ENCODE measurements at places on chromosomes 11 and 22.
A peak's percentile ranks its signal among the peaks of the same experiment; 100 is the strongest.

DNA sequence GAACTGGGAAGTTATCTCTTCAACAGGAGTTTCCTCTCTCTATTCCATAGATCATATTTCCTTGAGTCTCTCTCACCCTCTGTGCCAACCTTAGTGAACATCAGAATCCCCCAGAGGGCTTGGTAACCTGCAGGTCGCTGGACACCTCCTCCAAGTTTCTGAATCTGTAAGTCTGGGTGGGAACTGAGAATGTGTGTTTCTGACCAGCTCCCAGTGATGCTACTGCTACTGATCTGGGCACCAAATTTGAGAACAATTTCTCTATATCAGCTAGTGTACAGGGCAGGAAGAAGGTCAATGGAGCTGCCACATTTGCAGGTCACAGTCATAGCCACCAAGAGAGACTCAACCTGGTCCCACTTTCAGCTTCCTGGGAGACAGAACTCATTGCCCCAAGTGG is 62.9 kb downstream of the RCN1 start:
- DNase-seq = no peak

- DNase-seq = no peak
Observed at GRCh38 chr22:44337678-44338004, 24.9 kb upstream of the SHISAL1 start.

DNA sequence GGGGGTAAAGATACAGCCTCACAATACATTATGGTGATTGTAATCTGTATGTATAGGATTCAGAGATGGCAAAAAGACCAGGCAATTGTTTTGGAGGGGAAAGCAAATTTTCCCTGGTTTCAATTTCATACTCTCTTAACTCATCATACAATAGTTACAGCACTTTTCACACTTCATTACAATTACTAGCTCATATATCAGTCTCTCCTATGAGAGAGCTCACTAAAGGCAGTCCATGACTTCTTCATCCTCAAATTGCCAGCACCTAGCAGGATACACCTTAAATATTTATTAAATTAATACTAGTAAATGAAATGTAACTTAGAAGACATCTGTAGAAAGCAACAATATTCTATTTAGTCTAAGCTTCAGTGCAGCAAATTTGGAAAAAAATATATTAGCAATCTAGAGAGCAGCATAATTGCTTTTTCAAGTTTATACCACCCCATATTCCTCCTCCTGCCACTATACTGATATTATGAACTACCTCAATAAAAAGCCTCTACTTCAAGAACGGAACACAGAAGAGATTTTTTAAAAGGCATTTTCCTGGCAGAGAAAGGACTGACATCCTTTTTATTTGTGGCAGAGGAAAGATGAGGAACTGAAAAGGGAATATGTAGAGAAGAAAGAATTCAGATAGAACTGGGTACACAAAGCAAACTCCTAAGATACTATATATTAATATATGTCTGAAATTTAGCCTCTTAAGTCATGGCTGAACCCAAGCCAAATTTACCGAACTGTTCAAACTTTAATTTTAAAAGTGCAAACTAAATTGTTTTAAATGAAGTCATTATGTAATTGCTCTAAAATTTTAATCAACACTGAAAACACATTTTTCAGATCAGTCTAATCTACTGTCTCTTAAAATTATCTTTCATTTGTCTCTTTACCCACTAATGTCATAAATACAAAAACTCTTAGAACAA is 27.7 kb downstream of the PICALM start:
- no peak for DNase-seq

DNA sequence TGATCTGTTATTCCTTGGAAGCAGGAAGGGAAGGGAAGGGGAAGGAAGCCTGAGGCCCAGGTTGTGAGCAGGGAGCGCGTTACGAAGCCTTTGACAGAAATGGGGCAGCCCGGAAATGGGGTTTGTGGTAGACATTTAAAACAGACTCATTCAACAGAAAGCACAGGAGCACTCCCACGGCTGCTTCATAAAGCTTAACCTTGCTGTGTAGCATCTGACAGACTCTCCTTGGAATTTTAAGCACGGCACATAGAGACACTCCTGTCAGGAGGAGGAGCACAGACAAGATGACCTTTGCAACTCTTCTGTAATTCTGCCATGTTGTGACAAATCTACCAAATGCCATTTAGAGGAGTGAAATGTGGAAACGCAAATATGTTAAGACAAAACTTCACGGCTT is 131.6 kb downstream of the FBXO7 start:
- no peak for DNase-seq

DNA sequence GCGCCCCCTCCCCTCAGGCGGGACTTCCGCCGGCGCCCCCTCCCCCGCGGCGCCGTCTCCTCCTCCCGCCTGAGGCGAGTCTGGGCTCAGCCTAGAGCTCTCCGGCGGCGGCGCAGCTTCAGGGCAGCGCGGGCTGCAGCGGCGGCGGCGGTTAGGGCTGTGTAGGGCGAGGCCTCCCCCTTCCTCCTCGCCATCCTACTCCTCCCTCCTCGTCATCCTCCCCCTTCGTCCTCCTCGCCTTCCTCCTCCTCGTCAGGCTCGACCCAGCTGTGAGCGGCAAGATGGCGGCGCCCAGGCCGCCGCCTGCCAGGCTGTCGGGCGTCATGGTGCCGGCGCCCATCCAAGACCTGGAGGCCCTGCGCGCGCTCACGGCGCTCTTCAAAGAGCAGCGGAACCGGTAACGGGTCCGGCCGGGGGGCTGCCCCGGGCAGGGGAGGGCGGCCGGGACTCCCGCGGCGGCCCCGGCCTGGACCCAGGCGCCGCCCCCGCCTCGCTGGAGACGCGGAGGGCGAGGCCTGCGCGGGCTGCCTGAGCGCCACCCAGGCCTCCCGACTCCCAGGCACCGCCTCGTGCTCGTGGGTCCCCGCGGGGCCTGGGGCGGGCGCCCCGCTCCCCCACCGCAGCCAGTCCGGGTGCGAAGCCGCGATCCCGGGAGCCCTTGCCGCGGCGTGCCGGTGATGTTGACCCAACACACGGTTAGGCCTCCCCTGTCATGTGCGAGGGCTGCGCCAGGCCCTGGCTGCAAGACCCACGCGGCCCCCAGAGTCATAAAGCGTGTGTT is at the start of gene ATXN10:
ATXN10 (plus strand) TSS at position 52 of the 781 bp plus-strand sequence; CDS start at position 282, 230 bp downstream.
- DNase-seq = peak; percentile 36

DNA sequence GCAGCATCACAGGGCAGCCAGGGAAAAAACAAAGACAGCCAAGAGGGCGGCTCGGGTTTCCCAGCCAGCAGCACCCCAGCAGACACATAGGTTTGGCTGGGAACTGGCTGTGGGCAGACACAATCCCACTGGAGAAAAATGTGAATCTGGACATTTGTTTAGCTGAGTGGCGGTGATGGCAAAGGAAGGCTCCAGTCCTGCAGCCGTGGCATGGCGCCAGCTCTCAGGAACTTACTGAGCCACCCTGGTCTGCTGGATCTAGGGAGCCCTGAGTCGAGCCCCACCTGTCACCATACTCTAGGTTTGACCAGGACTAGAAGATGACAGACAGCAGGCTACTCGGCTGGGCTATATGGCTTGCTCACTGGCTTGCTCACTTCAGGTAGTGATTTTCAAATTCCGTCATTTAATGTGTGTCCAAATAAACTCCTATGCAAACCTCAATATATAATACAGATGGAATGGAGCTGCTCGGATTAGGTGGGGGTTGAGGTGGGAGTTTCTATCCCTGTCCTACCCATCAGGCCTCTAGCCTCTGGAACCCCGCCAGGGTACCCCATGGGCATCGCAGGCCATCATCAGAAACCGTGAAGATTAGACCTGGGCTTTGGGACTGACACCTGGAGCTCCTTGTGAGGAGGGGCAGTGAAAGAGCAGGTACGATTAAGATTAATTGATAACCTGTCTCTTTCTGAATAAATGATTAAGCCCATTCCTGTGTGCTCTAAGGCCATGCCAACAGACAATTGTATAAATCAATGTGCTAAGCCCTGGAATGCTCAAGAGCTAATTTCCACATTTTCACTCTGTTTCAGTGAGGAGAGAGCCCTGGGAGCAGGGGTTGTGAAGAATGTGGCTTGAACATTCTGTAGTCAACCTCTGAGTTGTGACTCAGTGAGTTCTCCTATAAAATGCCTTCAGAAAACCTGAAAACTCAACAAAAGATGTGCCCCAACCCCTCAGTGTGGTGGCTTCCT is 42.5 kb downstream of the GALNT18 start:
- DNase-seq = no peak

- no peak for DNase-seq
Observed at GRCh38 chr11:86782742-86783141, 17.6 kb upstream of the PRSS23 start.

GRCh38 chr11:75946531-75947530 is 131.8 kb downstream of the UVRAG start:
- DNase-seq = no peak

DNA sequence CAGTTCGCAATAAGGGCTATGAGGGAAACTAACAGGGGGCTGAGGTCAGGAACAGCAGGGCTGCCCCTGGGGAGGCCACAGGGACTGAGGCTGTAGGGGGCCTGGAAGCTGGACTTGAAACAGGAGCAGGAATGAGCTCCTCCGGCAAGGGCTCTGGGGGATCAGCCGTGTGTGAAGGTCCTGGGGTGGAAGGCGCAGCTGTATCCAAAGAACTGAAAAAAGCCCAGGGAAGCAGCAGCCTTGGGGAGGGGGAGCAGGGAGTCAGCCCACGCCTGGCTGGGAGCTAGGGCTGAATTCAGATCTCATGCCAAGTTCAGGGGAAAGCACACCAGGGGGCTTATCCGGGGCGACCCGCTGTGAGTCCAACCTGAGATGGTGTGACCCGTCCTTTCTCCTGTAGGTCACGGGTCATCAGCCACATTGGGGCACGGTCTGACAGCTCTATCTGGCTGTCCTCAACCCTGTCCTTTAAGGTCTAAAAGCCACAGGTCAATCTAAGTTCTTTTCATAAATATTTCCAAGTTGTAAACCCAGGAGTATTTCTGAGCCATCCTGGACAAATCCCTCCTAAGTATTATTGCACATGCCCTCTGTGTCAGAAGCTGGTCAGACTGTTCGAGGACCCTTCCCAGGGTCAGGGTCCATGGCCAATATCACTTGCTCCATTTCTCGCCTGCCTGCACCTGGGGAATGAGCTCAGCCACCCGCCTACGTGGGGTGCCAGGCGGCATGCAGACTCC is 18.0 kb downstream of the TP53AIP1 start:
- no peak for DNase-seq

- DNase-seq = no peak
Observed at GRCh38 chr11:3193373-3194015, 25.1 kb downstream of the MRGPRG start.

- no peak for DNase-seq
Observed at GRCh38 chr11:75507571-75507970, 18.2 kb downstream of the GDPD5 start.

DNA sequence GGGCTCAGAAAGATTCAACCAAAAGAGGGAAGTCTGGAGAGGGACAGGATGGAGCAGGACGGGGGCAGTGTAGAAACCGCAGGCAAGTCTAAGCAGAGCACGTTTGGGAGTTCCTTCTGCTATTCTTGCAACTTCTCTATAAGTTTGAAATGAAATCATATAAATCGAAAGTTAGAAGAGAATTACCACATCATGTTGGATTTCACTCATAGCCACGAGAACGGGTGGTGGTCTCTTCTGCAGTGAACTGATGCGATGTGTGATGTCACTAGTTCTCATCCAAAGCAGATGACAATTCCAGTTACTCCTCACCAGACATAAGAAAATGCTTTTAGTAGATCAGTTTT is 36.0 kb downstream of the KCNQ1 start:
- DNase-seq = no peak

DNA sequence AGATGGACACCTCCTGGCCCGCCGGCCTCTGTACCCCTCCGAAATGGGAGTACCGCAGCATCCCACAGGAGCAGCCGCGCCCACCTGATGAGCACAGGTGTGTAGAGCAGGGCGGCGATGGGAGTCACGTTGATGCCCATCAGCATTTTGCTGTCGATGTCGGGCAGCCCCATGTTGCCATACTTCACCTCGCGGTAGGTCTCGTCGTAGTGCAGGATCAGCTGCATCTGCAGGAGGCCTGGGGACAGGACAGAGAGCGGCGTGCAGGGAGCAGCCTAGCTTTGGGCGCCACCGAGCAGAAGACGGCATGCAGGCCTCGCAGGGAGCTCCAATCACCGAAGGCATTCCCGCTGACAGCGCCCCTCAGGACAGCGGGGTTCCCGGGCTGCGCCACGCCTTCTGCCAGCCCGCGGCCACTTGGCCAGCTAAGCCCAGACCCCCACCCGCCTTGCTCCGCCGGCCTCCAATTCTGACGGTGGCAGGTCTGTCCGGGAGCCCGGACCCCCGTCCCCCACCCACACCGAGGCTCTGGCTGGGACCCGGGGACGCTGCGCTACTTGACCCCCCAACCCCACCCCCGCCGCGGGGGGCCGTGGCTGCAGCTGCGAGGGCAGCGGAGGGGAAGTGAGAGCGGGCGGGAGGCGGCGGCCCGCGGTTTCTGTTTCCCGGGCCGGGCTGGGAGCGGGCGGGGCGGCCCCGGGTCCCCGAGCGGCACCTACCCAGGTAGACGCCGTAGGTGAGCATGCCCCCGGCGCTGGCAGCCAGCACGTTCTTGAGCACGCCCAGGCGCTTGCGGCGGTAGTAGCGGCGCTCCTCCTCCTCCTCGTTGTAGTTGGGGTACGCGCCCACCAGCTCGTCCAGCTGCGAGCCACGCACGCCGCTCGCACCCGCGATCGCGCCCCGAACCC is 705 bp downstream of the UNC93B1 start:
- DNase-seq = no peak

- DNase-seq = no peak
Observed at GRCh38 chr22:24592058-24592850, 619 bp downstream of the LRRC75B start.

- DNase-seq = no peak
Observed at GRCh38 chr11:57888386-57888785, 126.8 kb downstream of the CTNND1 start.

GRCh38 chr22:31127181-31127772 is 4.5 kb downstream of the INPP5J start:
- no peak for DNase-seq

- no peak for DNase-seq
Observed at GRCh38 chr11:76167590-76167989, 38.7 kb downstream of the WNT11 start.

- no peak for DNase-seq
Observed at GRCh38 chr22:22993184-22993583, 77.1 kb upstream of the GNAZ start.

GRCh38 chr11:36350137-36350513 is 54.0 kb downstream of the PRR5L start:
- DNase-seq = no peak

GRCh38 chr11:94131718-94132115 is 3.1 kb downstream of the PANX1 start:
- DNase-seq = no peak

GRCh38 chr11:130571519-130571918 is 123.1 kb downstream of the ADAMTS15 start:
- DNase-seq = no peak

GRCh38 chr11:117194267-117194666 is 4.9 kb upstream of the TAGLN start:
- DNase-seq = no peak

GRCh38 chr11:121592708-121593107 is 139.9 kb upstream of the SORL1-AS1 start:
- no peak for DNase-seq

All from breast epithelium (tissue), 4 donors.